Left ventricle myocardium inferior (tissue), 1 donor: ENCODE measurements at places on chromosomes 7 and 10. TPM values are rescaled to one million over a fixed set of nuclear protein-coding genes. Genes with fewer than 3 reads are reported as not detected.
A peak's percentile ranks its signal among the peaks of the same experiment; 100 is the strongest.

Gene GRID2IP
- total RNA-seq: not detected

Gene DENND2A
- 10.8 TPM for total RNA-seq

Gene FBXO24
- total RNA-seq: 0.25 TPM

Gene SORCS3
- 0.03 TPM for total RNA-seq

Gene MYO3A
- not detected for total RNA-seq

Gene GPR37
- not detected for total RNA-seq

Gene ELFN1
- total RNA-seq: 10.5 TPM

DNA sequence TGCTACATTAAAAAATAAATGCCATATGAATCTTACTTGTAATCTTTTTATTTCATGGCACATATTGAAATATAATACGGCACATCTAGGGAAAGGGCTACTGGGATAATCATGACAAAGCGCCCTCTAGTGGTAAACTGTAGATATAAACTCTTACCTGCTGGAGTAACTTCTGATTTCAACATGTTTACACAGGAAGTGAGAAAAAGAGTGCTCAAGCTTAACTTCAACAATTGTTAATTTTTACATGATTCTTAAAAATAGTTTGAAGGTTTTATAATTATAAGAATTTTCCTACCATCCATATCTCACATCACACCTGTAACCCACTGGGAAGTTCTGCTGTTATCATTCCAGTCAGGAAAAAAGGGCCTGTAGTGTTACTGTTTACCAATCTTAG is 2.0 kb upstream of the HEPACAM2 start:
- no peak for DNase-seq

- DNase-seq: no peak
Measured at GRCh38 chr10:851901-852300, 79.6 kb downstream of the LARP4B start.

DNA sequence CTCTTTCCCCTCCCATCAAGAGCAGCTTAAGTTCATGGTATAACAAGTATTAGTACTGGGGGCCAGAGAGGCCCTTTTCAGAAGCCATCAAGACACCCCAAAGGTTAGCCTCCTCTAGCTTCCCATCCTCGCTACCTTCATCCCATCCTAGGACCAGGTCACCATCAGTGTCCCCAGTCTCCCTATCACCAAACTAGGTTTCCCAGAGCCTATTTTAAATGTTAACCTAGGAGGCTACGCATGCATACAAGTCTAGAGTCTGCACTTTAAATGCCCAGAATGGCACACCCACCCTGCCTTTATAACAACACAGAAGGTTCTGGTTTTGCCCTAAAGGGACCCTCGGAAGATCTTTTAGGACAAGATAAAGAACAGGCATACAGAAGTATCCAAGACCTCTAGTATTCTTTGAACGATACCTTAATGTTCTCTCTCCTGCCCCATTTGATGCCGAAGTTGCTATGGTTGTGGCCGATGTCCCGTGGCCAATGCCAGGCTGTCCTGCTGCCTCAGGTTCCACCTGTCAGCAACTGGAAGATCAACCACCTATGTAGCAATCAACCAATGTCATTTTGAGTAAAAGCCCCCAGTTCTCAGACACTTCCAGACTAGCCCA is 2.2 kb downstream of the GPRIN2 start:
- DNase-seq: no peak

DNA sequence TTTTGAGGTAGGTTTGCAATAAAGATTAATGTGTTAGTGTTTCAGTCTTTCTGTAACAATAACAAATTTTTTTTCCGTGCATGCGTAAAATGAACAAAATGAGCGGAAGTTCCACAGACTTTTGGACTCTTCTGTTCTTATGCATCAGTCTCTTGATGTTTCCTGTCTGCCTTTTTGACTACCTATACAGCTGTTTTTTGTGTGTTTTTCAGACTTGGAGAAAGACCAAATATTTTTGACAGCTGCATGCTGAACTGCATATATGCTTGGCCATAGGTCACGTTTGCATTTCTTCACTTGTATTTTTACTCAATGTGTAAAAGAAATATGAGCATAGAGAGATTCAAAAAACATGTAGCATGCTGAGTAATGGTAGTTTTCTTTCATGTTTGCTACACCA is 119.3 kb downstream of the BBS9 start:
- no peak for DNase-seq

GRCh38 chr7:35727571-35727970 is 32.6 kb upstream of the HERPUD2 start:
- no peak for DNase-seq

- DNase-seq: peak; percentile 28
Measured at GRCh38 chr7:78326876-78327275, 528.3 kb downstream of the PHTF2 start.

DNA sequence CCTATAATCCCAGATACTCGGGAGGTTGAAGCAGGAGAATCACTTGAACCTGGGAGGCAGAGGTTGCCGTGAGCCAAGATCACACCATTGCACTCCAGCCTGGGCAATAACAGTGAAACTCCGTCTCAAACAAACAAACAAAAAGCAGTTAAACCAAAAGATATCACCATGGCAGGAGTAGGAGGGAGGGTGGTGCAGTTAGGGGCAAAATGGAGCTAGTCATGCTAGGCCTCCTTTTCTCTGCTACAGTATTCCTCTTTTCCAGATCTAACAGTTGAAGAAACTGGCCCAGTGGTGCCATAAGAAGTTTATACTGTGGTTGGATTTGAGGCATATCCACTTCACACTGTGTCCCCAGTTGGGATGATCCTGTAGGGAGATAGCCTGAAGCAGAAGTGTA is 261.6 kb downstream of the SKIDA1 start:
- DNase-seq: no peak
